ENCODE measurements at places on chromosomes 7 and 10.

DNA sequence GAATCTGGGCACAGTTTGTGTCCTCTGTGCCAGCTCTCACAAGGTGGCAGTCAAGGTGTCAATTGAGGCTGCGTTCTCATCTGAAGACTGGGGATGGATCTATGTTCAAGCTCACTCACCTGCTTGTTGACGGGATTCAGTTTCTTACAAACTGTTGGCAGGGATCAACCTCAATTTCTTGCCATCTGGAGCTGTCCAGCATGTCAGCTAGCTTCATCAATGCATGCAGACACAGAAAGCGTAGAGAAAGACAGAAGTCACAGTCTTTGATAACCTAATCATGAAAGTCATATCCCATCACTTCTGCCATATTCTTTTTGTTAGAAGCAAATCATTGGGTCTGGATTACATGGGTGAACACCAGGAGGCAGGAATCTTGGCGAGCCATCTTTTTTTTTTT lies 32.0 kb upstream of the WAPL start:
- no peak for DNase-seq

DNA sequence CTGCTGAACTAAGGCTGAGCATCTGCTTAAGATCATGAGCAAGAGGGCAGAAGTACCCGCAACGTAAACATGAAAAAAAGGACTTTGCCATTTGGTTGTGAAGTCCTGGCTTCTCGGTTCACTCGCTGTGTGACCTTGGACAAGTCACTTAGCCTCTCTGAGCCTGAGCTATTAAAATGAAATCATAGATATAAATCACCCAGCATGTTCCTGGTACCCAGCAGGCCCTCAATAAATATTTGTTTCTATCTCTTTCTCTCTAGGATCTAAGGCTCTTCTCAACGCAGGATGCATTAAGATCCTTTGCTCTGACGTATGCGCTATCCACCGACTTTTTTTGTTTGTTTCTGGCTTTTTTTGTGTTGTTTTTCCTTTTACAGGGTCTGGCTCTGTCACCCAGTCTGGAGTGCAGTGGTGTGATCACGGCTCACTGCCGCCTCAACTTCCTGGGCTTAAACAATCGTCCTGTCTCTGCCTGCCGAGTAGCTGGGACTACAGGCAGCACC lies 6.7 kb downstream of the HIP1 start:
- DNase-seq: no peak

GRCh38 chr10:100988166-100988565 lies 823 bp downstream of the TWNK start:
- DNase-seq: no peak

DNA sequence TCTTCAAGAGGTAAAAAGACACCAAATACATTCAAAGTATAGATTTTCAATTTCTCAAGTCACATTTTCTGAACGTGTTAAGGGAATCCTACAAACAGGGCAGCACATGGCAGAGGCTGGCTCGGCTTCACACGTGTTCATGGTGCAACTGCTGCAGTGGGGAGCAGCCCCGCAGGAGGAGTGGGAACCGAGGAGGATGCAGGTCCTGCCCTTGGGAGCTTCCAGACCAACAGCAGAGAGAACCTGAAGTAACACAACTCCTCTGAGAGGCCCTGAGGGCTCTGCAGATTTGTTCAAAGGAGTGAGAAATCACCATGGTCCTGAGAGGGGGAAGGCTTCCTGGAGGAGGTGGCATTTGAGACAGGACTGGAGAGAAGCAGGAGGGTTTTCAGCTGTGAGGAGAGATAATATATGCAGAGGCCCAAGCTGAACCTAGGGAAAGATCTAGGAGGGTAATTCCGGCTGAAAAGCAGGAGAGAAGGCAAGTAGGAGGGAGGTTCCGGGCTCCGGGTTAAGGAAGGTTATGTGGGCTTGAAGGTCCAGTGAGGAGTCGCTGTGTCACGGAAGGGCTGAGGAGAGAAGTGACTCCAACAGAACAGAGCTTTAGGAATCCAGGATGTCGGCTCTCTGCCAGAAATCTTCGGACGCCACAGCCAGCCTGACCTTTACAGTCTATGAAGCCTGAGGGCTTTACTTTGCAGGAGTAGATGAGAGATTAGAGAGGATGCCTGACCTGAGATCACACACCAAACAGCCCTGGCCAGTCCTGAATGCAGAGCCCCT lies 77.5 kb downstream of the GPR26 start:
- no peak for DNase-seq

Measured in cerebellum (tissue), 4 donors.